ENCODE measurements at places on chromosomes 1 and 21.

DNA sequence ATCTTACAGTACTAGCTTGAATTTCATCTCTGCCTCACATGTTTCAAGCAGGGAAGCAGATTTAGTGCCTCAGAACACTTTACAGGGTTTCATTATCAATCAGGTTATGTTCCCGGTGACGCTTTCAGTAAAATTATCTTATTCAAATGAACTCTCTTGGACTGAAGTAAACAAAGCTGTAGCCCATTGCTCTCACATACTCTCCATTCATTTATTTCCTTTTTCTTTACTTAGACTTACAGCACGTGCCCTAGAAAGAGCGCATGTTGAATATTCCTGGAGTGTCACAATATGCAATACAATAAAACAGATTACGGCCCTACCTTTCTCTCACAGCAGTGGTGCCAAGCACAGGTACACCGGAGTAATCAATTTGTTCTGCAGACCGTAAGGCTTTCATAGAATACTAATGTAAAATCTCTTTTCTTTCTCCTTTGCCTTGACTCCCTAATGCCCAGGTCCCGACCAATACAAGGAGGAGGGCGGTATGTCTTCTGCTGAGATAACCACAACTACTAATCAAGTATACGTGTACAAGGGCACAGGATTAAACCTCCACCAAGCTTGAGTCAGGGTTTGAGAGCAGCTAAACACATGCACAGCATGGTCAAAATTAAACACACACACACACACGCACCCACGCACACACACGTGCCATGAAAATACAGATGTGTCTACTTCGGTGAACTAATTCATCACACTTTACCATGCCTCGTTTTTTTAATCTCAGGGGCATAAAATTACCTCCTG is 62.8 kb downstream of the NRIP1 start:
- no peak for DNase-seq

DNA sequence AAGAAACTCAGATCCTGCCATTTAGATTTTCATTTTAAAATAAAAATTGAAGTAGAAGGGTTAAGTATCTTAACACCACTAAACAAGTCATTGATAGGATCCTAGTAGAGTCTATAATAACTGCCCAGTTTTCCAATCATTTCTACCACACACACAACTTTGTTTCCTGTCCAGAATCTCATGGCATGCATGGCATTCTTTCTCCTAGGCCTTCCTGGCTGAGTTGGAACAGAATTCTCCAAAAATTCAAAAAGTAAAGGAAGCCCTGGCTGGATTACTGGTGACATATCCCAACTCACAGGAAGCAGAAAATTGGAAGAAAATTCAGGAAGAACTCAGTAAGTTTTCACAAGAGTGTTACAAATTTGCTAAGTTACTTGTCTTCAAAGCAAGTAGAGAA is 111.4 kb upstream of the BMP8A start:
- no peak for DNase-seq

DNA sequence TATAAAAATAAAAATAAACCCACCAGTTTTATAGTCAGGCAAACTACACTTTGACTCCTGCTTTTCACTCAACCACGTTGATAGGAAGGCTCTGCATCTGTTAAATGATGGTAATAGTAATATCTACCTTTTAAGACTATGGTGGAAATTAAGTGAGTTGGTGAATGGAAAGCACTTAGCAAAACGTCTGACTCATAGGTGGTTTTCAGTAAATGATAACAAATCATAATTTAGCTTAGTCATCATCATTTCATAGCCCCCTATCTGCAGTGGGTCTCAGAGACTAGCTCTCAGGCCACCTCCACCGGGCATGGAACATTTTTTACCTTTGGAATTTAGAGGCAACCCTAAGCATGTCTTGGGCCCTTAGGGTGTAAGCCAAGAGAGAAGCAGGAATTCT is 160.0 kb downstream of the PDE4B start:
- DNase-seq: no peak

DNA sequence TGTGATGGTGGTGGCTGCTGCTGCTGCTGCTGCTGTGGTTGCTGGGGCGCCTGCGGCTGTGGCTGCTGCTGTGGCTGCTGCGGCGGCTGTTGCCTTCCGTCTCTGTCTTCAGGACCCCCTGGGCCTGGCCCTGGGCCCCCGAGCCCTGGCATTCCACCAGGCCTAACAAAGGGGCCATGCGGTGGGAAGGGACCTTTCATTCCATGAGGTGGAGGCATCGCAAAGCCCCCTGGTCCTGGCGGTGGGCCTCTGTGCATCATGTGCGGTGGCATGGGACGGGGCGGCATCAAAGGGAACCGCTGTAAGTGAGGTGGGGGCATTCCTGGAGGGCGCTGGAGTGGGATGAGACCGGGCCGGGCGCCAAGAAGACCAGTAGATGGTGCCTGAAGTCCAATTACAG is 12.4 kb downstream of the SOD1 start:
- no peak for DNase-seq

- no peak for DNase-seq
Measured at GRCh38 chr1:23019863-23020625, 776 bp downstream of the KDM1A start.

GRCh38 chr1:235069176-235069575 is 59.5 kb downstream of the TOMM20 start:
- DNase-seq: no peak

DNA sequence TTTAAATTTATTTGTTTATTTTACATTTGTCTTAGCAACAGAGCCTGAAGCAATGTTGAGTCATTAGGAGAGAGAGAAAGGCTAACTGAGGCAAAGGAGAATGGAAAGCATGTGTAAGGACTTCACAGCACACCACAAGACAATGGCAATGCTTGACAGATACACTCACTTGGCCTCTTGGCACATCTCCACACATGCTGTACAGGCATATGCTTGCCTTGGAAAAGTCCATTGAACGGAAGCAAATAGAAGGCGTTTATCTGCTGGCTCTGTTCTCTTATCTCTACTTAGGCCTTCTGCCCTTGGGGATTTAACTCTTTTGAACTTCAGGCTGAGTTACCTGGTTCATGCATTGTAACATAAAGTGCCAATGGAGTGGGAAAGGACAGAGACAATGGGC is 262.2 kb upstream of the POU3F1 start:
- DNase-seq: no peak

GRCh38 chr1:66933887-66934700 is 9.3 kb downstream of the MIER1 start:
- no peak for DNase-seq

DNA sequence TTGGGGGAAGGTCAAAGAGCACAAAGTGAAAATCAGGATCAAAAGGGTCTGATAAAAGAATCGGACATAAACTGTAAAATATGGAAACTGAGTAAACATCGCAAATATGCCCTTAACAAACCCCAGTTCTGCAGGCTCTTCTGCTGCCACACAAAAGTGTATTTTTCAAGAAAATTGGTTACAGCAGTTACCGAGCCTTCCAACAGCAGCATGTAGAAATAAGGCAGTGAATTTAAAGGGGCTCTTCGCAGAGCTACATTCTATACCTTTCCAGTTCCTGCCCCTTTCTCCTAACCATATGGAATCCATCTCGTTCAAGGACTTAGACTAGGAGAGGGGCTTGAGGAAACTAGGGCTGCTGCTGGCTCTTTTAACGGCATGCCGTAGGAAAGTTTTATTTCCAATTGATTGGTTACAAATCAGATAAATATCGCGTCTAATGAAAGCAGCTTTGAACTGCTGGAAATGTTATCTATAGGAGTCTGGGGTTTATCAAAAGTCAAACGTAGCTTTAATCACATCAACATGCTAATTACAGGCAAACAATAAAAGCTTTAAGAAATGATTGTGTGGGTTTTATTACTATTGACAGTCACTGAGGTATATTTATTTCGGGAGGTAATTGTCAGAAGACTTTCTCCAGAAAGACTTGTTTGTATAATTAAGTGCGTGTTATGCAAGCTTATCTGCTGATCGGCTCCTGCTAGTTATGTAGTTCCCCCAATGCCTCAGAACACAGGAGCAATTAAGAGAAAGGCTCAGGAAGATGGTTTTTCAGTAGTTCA is 59.1 kb downstream of the GORAB start:
- no peak for DNase-seq

- DNase-seq: no peak
Measured at GRCh38 chr1:89295187-89295586, 22.5 kb upstream of the GBP5 start.

DNA sequence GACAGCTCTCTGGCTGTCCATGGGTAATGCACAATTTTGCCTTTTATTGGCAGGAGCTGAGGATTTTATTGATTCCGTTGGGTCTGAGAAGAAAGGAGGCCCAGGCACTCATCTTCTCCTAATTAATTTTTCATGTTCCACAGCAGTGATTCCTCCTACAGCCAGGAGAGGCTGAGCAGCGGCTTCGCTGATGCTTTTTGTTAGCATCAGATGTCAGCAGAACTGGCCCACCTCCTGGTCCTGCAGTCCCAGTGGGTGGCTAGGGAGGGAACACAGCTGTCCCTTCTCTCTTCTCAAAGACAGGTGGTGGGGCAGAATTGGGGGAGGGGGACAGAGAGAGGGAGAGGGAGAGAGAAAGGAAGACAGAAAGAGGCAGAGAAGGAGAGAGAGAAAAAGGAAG is 5.7 kb downstream of the MT1HL1 start:
- DNase-seq: no peak

Data from HS-27A (cell line).